ENCODE measurements at places on chromosomes 3 and 15.

- no peak for DNase-seq
Measured at GRCh38 chr15:29682361-29682760, 139.9 kb downstream of the TJP1 start.

GRCh38 chr3:42747581-42747980 lies 25.5 kb downstream of the CCDC13 start:
- DNase-seq = no peak

DNA sequence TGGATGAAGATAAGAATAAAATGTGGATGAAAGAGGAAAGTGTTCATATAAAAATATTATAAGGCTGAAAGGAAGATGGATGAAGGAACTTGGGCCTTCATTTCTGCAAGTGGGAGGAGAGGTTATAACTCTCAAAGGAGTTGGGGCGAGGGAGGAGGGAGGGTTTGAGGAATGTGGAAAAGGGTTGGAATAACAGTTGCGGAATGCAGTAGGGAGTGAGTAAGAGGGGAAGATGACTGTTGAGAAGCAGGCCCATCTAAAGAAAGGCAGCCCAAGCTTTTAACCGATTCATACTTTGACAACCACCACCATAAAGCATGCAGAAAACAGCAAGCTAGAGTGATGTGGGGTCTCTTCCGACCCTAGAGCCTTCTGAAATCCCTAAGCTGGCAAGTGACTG lies 8.3 kb upstream of the TM4SF4 start:
- no peak for DNase-seq

DNA sequence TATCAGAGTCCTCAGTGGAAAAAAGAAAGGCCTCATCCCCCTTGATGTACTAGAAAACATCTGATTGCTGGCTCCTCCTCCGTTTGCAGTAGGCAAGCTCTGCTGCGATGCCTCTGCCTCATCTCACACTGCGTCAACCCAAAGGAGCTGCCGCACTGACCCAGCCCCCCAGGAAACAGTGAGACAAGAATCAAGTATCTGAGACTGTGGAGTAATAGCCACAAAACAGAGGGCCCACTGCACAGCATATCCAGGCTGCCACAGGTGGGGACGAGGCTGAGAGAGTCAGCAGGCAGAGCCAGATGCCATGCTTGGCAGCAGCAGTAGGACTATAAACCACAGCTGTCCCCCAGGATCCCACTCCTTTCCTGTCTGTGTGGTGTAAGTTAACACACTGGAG lies 165.9 kb downstream of the STAC start:
- DNase-seq = no peak

GRCh38 chr15:57477736-57478522 lies 101.6 kb downstream of the CGNL1 start:
- no peak for DNase-seq

DNA sequence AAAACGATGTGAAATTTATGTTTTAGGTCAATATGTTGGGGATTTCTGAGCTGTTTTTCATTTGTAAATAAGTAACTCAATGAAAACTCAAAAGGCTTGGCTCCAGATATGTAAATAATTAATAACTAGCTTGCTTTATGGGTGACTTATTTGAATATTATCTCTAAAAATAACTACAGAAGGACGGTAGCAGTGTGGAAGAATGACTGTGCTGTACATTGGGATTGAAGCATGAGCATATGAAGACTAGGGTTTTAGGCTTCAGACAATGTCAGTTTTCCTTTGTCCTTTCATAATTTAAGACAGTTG lies 343.9 kb downstream of the GRM7 start:
- no peak for DNase-seq

- no peak for DNase-seq
Measured at GRCh38 chr3:176581589-176581988, 615.7 kb downstream of the TBL1XR1 start.

DNA sequence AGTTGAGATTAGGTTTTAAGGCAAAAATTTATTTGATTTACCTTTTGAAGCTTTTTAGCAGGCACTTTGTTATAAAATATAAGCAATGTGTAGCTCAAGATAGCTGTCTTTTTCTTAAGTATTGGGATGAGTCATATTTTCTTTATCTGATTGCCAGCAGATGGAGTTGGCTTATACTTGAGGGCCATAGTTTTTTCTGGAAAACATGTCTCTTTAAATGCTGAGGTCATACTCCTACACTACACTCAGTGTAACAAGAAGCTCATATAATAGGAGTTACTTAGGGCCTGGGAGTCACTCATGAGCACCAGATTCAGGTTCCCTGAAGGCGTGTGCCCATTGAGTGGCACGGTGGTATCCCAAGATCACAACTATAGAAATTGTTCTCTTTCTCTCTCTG lies 579.8 kb downstream of the EDEM1 start:
- DNase-seq = no peak

- DNase-seq = no peak
Measured at GRCh38 chr15:45611305-45611704, 23.5 kb upstream of the SQOR start.

DNA sequence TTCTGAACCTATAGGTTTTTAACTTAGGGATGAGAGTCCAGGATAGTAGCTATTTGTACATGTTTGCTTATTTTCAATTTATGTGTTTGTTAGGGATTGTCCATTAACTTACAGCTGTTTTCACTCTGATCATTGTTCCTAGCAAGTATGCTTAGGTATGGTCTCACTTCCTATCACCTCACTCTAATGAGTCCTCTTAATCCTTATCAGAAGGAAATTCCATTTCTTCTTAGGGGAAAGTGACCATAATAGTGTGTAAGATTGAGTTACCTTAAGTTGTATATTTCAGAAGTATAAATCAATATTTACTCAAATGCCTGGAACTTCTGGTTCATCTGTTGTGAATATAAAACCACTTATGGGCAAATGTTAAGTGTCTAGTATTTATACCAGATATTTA lies 53.0 kb downstream of the PIAS1 start:
- DNase-seq = no peak

DNA sequence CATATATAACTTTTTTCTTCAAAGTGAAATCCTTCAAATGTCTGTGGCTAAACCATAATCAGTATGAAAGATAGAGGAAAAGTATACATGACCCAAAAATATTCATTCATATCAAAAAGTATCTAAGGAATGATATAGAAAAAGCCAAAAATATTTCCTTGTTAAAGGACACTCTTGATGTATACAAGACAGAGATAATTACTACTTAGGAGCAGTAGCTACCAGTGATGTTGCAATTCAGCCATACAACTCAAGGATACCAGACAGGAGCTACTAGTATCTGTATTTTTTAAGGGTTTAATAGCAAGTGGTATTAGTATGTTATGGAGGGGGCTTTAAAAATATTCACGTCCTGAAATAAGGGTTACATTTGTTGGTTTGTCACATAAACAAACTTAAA lies 37.0 kb downstream of the FBXL22 start:
- DNase-seq = no peak

DNA sequence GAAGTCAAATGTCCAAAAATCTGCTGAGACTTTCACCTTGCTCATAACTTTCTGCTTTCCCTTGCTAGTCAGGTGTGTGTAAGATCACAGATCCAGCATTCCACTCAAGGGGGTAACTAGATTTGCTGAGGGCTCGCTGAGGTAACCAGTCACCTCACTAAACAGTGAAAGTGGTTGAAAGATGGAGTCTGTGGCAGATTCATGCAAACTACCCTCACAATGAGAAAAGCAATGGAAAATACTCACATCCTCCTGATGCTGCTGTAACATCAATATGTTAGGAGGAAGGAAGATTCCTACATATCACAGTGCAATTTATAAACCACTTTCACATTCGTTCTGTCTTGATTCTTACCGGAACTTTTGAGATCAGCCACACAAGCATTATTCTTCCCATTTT lies 174.3 kb upstream of the BCL6 start:
- DNase-seq = no peak

DNA sequence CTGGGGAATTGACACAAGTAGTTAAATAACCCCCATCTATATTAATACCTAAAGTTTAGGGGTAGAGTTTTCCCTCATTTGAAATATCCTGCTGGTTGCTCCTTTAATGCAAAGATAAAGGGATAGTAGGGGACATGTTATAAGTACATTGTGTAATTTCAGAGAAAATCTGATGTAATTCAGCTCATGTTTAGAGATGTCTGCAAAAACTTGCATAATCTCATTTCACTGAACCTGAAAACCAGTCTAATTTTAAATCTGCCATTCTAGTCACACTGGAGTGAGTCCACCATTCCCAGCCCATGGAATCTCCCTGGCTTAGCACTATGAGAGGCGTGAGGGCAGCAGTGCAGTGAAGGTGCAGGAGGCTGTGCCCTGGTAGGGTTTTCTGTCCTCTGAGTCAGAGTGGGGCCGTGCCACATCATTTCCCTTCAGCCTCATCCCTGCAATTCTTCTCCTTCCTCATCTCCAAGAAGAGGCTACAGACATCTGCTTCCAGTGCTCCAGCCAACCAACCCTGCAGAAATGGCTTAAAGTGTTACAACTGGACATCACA lies 246.3 kb upstream of the UMPS start:
- no peak for DNase-seq

GRCh38 chr3:135637013-135637412 lies 328.5 kb upstream of the PPP2R3A start:
- DNase-seq = no peak

DNA sequence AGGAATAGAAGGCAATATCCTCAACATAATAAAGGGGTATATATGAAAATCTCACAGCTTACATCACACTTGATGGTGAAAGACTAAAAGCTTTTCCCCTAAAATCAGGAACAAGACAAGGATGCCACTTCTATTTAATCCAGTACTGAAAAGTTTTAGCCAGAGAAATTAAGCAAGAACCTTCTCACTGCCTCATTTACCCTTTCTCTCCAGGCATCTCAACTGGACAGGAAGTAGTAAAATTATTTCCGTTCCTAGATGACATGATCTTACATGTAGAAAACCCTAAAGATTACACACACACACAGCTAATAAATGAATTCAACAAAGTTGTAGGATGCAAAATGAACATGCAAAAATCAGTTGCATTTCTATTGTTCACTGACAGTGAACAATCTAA lies 11.2 kb downstream of the SCAP start:
- no peak for DNase-seq

DNA sequence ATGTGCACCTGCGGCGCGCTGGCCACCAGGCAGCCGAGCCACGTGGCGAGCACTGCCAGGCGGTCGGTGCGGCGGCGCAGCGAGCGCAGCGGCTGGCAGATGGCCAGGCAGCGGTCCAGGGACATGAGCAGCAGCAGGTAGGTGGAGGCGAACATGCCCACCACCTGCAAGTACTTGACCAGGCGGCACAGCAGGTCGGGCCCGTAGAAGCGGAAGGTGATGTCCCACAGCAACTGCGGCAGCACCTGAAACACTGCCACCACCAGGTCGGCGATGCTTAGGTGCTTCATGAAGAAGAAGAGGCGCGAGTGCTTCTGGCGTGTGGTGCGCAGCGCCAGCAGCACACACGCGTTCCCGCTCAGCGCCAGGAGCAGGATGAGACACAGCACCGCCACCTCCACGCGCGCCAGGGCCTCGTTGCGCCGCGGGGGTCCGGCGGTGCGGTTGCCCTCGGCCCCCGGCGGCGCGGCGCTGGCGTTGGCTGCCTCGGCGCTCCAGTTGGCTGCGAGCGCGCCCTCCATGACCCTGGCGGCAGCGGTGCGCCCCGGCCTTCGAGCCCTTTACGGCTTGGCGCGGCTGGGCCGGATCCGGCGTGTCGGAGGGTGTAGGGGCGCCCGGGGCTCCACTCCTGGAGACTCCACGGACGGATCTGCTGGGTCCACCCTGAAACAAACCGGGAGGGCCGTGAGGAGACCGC lies 1.6 kb downstream of the OXTR start:
- DNase-seq = no peak

GRCh38 chr3:126918355-126918821 lies 64.5 kb upstream of the PLXNA1 start:
- no peak for DNase-seq

DNA sequence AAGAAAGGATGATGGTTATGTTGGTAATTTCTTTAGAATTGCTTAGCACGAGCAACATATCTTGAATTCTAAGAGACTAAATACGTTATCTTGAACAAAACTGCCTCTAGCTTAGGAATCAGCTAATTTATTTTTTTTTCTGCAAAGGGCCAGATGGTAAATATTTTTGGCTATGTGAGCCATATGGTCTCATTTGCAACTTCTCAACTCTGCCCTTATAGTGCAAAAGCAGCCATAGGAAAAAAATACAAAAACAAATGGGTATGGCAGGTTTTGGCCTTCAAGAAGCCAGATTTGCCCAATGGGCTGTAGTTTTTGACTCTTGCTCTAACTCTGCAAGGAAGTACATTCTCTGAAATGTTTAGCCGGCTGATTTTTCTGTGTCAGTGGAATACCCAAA lies 11.9 kb downstream of the OXSM start:
- DNase-seq = no peak

- no peak for DNase-seq
Measured at GRCh38 chr3:172591125-172591605, 67.9 kb upstream of the TNFSF10 start.

- DNase-seq = no peak
Measured at GRCh38 chr3:54967731-54968161, 39.9 kb upstream of the LRTM1 start.

GRCh38 chr3:48881652-48882114 lies 17.0 kb downstream of the SLC25A20 start:
- no peak for DNase-seq

DNA sequence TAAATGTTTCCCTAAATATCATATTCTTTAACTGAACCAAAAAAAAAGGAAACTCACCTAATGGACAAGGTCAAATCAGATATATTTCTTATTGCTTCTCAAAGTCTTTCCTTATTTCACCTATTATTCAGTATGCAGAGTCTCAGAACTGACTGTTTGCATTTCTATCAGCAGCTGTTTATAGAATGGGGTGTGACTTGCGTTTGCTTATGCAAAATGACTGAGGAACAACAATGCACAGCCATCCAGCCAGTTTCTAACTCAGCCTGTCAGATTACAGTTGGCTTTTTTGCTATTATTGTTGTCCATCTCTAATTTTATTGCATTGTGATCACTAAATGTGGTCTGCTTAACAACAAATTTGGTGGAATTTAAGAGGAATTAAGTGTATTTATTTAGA lies 40.7 kb downstream of the RAB27A start:
- DNase-seq = no peak

- no peak for DNase-seq
Measured at GRCh38 chr3:71463617-71464016, 119.9 kb downstream of the FOXP1 start.

GRCh38 chr3:129180461-129180860 lies 3.2 kb downstream of the CNBP start:
- DNase-seq = no peak

DNA sequence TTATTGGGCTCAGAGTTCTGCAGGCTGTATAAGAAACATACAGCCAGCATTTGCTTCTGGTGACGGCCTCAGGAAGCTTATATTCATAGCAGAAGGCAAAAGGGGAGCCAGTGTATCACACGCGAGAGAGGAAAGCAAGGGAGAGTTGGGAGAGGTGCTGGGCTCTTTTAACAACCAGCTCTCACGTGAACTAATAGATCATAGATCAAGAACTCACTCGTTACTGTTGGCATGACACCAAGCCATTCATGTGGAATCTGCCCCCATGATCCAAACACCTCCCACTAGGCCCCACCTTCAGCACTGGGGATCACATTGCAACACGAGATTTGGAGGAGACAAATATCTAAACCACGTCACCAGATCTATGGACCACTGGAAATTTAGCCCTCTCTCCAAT lies 70.2 kb downstream of the TIPARP start:
- no peak for DNase-seq

GRCh38 chr3:190122198-190122771 lies 1.6 kb upstream of the P3H2 start:
- DNase-seq = no peak

- no peak for DNase-seq
Measured at GRCh38 chr3:54633444-54634121, 294.3 kb downstream of the LRTM1 start.

Measured in HCT116 (cell line).